NCI-H2171 (cell line): ENCODE measurements at places on chromosomes 1 and 21.

- DNase-seq: no peak
These were observed 11.6 kb upstream of the EPB41 start for GRCh38 chr1:28902738-28903137.

DNA sequence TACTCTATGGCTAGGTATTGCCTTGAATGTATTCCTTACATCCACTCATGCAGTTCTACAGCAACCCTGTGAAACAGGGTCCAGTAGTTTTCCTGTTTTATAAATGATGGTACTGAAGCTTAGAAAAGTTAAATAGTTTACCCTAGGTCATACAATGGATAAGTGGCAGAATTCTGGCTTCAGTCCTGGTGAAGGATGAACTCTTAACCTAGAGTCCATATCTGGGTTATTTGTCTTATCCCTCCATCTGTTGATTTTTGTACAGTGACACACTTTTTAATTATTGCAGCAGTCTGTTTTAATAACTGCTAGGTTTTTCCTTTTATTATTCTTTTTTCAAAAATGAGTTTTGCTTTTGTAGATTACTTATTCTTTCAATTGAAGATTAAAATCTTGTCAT lies 263.9 kb downstream of the DNM3 start:
- DNase-seq: no peak

GRCh38 chr1:27267153-27267552 lies 32.7 kb downstream of the WDTC1 start:
- DNase-seq: no peak

DNA sequence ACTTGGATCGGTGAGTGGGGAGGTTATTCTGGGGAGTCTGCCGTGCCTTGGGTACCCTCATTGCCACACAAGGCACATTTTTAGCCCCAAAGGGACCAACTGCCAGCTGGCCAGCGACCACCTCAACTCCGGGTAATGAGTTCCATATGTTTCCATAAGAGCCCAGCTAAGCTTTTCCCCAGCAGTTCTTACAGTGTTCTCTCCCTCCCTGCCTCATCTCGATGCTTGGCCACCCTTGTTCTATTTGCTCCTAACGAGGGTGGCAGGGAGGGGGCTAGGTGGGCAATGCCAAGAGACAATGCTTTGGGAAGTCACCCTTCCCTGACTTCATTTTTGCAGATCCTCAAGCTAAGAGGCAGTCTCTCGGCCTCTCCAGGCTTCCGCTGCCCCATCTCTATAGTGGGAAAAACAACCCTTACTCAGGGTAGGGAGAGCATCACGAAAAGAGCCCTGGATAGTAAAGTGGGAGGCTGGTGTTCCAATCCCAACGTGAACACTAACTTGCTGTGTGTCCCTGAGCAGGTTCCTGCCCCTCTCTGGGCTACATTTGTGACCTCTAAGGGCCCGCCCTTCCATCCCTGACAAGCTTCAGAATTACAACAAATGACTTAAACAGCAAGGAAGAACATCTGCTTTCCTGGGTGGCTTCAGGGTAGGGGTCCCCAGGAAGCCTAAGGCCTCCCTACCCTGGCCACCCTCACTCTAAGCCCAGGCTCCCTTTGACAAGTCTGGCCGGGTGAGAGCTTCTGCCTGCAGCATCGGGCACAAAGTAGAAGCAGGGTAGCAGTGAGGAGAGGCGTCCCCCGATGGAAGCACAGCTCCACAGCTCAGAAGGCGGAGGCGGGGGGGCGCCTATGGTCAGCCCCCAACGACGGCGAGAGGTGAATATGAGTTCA lies 5.8 kb downstream of the ID3 start:
- no peak for DNase-seq

- DNase-seq: no peak
These were observed 44.6 kb downstream of the CDCP2 start for GRCh38 chr1:54108156-54108555.

GRCh38 chr1:25821630-25822091 lies 1.9 kb downstream of the MTFR1L start:
- no peak for DNase-seq

GRCh38 chr1:45531873-45532272 lies 10.2 kb upstream of the PRDX1 start:
- DNase-seq: no peak

DNA sequence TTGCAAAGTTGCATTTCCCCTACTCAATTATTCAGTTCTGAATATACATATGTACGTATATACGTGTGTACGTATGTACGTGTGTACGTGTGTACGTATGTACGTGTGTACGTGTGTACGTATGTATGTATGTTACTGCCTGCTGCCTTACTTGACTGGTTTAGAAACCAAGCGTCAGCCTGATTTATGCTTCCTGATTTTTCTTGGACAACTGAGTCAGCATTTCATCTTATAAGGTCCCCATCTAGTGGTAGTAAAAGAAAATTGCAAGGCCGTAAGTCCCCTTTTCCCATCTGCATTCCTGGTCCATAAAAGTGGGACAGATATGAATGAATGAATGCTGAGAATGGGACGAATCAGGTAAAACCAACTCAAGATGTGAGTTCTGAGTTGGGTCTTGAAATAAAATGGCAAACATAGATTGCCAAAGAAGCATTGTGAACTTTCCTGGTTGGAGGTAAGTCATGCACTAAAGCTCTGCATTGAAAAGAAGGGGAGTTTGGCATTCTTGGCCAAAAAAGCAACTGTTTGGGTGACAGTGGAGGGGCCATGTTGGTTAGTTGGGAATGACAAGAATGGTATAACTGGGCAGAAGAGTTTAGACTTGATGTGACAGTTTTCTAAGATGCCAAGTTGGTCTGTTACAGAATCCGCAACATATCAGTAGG lies 76.4 kb upstream of the DNAH14 start:
- peak; percentile 24 for DNase-seq

DNA sequence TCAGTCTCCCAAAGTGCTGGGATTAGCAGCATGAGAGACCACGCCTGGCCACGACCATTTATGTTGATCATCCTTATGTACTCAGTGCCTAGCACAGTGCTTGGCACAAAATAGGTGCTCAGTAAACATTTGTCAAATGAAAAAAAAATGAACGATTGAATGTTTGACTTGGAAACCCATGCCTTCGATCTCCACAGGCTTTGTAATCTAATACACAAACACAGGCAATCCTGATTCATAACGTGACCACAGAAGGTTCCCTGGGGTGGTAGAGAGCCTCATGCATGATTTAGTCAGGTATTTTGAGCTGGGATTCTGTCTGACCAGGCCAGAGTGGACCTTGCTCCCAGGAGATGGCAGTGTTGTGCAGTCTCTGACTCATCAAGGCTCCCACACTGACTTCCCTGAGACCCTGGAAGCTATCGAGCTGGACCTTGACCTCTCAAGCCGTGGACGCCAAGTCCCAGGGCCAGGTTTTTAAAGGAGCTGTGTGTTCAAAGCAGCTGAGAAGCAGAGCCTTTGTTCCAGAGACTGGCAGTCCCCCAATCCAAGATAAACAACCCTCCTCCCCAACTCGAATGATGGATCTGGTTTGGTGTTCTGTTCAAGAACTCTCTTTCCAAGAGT lies 81.1 kb downstream of the PGM1 start:
- no peak for DNase-seq

- DNase-seq: peak; percentile 87
These were observed 190.7 kb upstream of the RUNX1 start for GRCh38 chr21:35239811-35240219.

- DNase-seq: no peak
These were observed 35.2 kb downstream of the NENF start for GRCh38 chr1:212467843-212468482.

DNA sequence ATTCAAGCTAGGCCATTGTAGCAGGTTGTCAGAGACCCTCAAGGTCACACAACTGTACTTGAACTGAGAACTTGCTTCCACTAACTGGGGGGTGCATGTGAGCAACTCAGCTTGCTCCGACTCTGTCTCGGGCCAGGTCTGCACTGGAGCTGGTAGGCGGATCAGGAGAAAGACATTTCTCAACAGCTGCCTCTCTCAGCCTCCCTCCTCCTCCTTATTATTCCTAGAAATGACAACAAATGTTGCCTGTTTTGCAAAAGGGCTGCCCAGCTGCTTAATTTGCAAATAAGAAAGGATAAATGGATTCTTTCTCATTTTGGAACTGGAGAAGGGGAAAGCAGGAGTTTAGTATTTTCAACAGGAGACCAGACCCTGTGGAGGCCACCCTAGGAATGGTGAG lies 140.5 kb downstream of the RHOU start:
- no peak for DNase-seq

GRCh38 chr1:211741788-211742187 lies 66.4 kb upstream of the NEK2 start:
- no peak for DNase-seq

DNA sequence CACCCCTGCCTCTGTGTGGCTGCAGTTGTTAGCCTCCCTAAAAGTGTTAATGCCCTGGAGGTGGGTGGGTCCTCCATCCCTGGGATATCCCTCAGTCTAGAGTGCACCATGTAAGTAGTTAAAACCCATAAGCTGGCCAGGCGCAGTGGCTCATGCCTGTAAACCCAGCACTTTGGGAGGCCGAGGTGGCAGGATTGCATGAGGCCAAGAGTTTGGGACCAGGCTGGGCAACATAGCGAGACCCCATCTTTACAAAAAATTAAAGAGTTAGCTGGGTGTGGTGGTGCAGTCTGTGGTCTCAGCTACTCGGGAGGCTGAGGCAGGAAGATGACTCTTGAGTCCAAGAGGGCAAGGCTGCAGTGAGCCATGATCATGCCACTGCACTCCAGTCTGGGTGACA lies 10.3 kb downstream of the MYOC start:
- no peak for DNase-seq

DNA sequence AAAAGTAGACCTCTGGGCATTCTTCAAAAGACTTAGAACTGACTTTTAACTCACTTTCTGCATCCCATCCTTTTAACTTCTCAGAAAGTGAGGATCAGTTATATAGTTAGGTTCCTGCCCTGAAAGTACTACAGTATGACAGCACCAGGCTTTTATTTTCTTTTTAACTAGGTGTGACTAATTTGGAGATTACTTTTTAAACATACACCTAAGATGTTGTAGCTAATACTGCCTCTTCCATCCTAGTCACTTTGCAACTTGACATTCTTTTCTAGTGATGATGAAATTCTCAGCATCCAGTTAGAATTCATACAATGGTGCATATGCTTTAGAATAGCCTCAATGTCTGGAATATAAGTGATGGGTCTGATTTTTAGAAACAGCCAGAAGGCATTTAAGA lies 24.6 kb downstream of the RUNX1 start:
- no peak for DNase-seq

DNA sequence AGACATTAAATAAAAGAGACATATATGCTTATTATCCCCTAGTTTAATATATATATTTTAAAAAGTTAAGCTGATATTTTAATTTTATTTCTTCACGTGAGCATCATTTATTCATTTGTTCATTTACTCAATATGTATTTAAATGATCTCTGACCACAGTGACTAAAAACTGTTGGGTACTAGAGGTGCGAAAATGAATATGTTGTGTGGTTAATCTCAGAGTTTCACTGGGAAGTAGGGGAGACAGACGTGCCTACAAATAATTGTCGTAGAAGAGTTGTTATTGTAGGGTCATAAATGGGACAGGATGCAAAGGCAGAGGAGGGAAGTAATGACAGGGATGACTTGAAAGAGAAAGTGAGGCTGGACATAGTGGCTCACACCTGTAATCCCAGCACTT lies 213.0 kb upstream of the CACYBP start:
- no peak for DNase-seq

GRCh38 chr1:221834698-221835513 lies 93.0 kb upstream of the DUSP10 start:
- no peak for DNase-seq

- DNase-seq: no peak
These were observed 7.9 kb upstream of the OR2B11 start for GRCh38 chr1:247465796-247466195.

- DNase-seq: no peak
These were observed 563.9 kb upstream of the BEND5 start for GRCh38 chr1:49340576-49340975.

DNA sequence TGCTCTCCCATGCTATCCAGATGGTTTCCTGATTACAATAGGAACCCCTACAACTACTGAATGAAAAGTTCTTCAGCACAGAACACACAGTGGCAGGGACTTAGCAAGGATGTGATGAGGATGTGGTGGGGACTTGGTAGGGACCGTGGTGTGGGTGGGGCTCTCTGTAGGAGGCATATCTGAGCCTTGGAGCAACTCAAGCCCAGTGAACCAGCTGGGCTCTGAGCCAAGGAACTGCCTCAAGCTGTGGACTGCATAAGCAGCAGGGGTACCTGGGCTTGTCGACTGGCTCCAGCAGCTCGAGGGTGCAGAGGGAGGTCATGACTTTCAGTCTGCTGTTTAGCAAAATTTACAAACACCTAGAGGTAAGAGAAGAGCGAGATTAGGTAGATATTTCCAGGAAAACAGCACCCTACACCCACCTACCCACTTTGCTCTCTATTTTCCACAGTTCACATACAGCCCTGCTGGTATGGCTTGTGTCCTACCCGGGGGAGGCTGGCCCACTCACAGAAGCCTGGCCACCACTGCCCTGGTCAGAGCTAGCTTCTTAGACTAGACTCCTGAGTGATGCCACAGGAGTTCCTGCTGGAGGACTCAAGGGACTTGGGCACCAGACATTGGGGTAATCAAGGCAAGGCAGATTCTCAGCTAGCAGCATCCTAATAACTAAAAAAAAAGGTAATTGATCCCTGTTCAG lies 86.8 kb upstream of the GCLM start:
- DNase-seq: no peak

DNA sequence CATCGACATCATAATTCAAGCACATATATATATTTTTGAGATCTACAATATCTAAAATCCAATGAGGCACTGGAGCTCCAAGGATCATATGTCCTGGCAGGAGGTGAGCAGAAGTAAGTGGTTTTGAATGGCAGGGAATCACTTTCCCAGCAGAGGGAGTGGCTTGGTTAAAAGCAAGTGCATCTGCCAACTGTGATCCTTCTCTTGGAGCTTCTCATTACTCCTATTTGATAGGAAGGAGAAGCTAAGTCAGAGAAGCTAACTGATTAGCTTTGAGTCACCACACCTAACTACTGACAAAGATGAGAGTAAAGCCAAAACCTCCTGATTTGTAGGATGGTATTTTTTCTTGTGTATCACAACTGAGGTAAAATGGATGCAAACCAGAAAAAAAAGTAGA lies 55.0 kb downstream of the ALG14 start:
- DNase-seq: peak; percentile 3

DNA sequence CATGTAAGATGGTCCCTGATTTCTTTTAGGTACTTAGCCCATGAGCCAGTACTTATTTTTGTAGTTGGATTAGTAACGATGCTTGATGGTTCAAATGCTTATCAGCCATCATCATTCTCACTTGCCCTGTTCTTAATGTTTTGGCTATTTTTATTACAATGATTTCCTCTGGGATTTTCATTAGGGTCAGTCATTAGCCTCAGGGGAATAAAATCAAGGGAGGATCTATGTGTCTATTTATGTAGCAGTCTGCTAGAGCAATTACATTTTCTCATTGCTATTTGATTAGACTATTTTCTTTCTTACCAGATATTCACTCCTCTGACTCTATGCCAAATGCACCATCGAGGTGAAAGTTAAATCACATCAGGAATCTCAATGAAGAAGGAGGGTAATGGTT lies 10.9 kb upstream of the CCT8 start:
- DNase-seq: no peak

DNA sequence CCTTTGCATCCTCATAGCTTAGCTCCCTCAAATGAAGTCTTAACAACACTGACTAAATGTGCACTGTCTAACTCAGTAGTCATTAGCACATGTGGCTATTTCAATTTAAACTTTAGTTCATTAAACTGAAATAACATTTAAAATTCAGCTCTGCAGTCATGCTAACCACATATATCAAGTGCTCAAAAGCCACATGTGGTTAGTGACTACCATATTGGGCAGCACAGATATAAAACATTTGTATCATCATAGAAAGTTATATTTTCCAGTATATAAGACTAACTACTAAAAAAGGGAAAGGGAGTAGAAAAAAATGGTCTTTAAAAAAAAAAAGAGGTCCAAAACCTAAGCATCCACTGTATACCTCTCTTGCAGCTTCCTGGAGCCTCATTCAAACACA lies 64.1 kb downstream of the SETD4 start:
- no peak for DNase-seq
